ENCODE measurements at places on chromosomes 1 and 21.

DNA sequence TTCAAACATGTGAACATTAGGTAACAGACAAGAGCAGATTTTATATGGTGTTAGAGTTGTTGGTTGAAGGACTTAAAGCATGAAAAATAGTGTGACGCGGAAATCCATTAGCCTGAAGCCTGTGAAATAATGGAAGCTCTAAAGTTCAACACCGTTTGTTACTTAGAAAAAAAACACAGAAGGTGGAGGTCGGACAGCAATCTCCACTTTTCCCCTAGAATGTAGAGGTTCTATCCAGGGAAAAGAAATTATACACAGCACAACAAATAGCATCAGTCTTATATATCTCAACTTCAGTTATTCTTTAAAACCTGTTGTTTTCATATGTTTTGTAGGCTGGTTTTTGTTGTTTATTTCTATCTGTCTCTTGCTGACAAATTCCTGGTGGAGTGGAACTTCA, 1.9 kb downstream of the RCAN3 start:
- DNase-seq: no peak

GRCh38 chr1:229657993-229658755, 32.1 kb downstream of the URB2 start:
- DNase-seq: no peak

GRCh38 chr1:74357150-74357549, 122.0 kb downstream of the TNNI3K start:
- DNase-seq: no peak

GRCh38 chr1:231295938-231296337, 41.7 kb downstream of the EXOC8 start:
- DNase-seq: no peak

GRCh38 chr1:156477526-156478249, 22.9 kb downstream of the MEF2D start:
- no peak for DNase-seq

- no peak for DNase-seq
Measured at GRCh38 chr1:197842646-197843045, 59.8 kb upstream of the C1orf53 start.

DNA sequence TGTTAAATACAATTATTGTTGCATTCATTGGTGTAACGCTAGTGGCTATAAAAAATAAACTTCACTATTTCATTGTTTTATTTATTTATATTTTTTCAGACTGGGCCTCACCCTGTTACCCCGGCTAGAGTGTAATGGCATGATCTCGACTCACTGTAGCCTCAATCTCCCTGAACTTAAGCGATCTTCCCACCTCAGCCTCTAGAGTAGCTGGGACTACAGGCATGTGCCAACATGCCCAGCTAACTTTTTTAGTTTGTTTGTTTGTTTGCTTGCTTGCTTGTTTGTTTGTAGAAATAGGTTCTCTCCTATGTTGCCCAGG, 387.4 kb upstream of the PTBP2 start:
- DNase-seq: no peak

GRCh38 chr1:119358636-119359035, 9.9 kb upstream of the HAO2 start:
- DNase-seq: no peak

DNA sequence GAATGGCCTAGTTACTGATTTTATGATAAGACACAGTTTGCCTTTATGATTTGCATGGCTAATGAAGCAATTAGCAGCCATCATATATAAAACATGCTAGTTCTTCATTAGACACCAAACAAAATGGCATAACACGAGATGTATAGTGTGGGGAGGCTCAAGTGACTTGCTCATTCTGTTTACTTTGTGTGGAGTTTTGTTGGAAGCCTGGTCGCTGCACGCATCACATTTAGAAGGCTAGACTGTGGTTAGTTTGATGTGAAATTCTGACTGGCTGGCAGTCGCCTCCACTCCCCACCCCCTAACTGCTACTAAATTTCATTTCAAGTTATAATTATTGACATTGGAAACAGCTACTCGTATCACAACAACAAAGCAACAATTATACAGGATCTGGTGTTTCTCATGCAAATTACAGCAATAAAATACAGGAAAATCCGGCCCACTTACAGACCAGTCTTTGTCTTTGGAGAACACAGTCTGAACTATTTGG, 356.1 kb downstream of the LMO4 start:
- peak; percentile 58 for DNase-seq

DNA sequence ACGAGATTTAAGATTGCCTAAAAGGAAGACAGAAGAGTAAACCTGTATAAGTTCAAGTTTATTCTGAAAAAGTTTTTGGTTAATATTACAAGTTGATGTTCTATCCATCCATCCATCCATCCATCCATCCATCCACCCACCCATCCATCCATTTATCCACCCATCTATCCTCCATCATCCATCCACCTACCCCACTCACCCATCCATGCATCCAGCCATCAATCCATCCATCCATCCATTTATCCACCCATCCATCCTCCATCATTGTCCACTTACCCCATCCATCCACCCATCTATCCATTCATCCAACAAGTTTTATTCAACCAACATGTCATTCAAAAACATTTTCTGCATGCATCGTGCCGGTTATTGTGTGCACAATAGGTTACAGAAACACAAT, 89.3 kb downstream of the ZBTB18 start:
- no peak for DNase-seq

GRCh38 chr1:32969566-32969965, 5.0 kb upstream of the RNF19B start:
- DNase-seq: peak; percentile 21

GRCh38 chr21:26425576-26425975, 147.5 kb downstream of the CYYR1 start:
- no peak for DNase-seq

- no peak for DNase-seq
Measured at GRCh38 chr1:46940307-46940706, 969 bp downstream of the CYP4A11 start.

- DNase-seq: peak; percentile 70
Measured at GRCh38 chr1:222798116-222798515, 16.7 kb upstream of the DISP1 start.

- DNase-seq: no peak
Measured at GRCh38 chr1:93438716-93439115, 9.2 kb upstream of the FNBP1L start.

GRCh38 chr1:209611771-209612570, 28.5 kb downstream of the CAMK1G start:
- DNase-seq: no peak

- no peak for DNase-seq
Measured at GRCh38 chr1:110538921-110539320, 19.9 kb upstream of the KCNA10 start.

DNA sequence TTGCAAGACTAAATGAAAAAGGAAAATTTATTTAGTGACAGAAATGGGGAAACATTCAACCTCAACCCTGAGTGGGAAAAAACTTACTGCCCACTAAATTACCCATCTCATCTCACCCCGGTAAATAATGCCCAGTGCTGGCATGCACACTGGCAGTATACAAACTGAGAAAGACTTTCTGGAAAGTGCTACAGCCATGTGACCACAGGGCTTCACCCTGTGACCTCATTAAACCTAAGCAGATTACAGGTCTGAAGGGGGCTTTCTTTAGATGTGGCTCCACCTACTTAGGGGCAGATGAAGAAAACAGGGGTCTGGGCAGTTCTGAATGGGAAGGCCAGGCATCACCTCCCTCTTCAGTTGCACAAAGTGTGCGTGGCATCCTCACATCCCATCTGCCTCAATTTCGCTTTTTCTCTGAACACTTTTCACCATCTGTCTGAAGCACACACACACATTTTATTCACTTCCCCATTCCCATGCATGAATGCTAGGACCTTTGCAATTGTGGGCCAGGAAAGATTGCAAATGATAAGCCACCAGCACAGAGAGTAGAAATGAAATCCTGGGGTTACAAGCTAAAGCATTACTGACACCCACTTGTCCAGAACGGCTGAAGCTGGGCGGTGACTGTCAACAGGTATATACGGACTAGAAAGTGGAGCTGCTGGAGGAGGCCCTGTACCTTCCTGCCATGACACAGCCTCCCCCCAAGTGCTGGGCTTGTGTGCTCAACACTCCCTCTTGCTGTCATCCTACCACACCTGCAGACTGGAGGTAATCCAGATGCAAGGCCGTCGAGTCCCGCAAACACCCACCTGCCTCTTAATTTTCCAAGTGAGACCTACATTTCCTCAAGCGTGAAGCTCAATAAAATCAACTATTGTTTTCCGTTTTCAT, 2.7 kb downstream of the NADK start:
- DNase-seq: no peak

GRCh38 chr1:223198628-223198965, 55.5 kb upstream of the TLR5 start:
- no peak for DNase-seq

GRCh38 chr1:43495204-43495603, 35.5 kb upstream of the PTPRF start:
- DNase-seq: no peak

- no peak for DNase-seq
Measured at GRCh38 chr1:54922040-54922761, 35.2 kb upstream of the DHCR24 start.

DNA sequence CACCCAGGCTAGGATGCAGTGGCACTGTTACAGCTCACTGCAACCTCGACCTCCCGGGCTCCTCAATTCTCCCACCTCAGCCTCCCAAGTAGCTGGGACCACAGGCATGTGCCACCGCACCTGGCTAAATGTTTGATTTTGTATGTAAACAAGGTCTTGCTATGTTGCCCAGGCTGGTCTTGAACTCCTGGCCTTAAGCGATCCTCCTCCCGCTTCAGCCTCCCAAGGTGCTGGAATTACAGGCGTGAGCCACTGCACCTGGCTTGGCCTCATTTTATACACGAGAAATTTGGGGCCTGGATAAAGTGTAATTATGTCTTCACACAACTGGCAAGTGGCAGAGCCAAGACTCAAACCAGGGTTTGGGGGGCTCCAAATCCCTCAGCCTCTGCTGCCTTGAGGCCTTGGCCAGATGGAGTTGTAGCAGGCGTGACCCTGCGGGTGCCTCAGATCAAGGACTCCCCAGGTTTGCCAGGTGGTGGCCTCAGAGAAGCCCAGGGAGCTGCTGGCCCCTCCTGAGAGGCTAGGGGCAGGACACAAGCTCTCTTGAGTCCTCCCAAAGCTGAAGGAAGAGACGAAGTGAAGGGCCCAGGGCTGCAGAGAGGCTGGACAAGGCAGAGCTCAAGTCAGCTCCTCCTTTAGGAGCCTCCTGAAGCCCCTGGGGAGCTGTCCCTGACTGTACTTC, 61.7 kb downstream of the MDM4 start:
- no peak for DNase-seq

DNA sequence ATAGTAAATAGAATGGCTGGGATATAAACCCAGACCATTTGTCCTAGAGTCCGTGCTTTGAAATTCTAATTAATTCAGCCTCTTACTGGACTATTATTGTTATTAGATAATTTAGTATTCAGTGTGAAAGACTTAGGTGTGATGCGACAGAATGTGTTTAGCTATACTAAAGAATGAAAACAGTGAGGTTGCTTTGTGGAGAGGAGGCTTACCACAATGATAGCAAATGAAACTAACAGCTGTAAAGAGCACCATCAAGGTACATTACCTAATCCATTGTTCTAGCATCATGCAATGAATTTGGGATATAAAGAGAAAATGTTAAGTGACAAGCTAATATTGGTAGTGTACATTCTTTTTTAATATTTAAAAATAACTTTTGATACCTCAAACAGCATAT, 911.1 kb downstream of the KCNT2 start:
- no peak for DNase-seq

- DNase-seq: no peak
Measured at GRCh38 chr1:231544943-231545592, 16.6 kb downstream of the TSNAX start.

DNA sequence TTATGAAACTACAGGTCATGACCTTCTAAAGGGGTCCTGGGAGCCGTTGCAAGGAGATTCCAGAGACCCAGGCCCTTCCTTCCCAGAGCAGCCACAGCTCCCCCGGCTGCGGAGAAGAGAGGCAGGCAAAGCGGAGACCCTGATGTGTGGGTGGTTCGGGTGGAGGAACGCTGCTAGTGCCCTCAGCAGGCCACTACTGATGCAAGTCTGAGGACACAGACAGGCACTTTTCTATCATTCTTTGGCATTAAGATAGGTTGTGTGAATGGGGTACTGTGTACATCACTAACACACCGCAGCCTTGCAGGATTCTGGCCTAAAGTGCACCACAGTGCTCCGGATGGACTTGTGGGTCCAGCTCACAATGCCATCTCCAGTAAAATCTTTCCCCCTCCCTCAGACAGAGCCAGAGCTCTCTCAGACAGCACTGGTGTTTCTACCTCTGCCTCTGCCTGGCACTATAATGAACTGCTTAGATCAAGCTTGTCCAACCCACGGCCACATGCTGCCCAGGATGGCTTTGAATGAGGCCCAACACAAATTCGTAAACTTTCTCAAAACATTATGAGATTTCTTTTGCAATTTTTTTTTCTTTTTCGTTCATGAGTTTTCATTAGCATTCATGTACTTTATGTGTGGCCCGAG, 121.4 kb downstream of the TGFBR3 start:
- DNase-seq: no peak

DNA sequence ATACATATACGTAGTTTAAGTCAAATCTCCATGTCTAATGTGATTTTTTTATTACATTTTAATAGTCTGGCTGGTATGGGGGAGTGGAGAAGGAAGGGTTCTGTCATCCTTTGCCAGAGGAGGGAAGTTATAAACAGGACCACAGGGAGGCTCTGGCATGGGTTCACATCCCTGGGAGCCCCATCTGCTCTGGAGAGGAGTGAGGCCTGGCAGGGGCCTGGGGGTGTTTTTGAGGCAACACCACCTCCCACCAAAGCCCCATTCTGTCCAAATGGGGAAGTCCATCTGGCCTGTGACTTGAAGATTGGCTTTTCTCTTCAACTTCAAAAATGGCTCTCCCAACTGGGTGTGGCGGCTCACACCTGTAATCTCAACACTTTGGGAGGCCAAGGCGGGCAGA, 15.8 kb downstream of the DISP3 start:
- DNase-seq: no peak

GRCh38 chr1:181175955-181176354, 87.5 kb downstream of the IER5 start:
- no peak for DNase-seq

DNA sequence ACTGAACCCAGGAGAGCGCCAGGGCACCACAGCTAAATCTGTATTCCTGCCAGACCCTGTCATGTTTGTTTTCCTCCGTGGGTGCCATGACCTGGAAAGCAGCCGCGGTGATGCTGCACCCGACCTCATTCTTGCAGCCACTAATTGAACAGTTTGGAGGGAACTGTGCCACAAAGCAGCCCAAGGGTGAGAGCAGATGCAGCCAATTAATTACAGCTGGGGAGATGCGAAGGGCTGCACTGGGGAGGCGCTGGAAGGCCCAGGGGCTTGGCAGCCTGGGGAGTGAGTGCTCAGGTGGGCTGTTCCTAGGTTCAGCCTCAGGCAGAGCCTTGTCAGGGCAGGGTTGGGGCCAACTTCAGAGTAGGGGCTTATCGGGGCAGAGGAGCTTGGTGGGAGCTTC, 158.4 kb upstream of the CD34 start:
- DNase-seq: no peak

GRCh38 chr1:48869116-48869893, 92.6 kb upstream of the BEND5 start:
- DNase-seq: no peak
